AG09319 (cell line): ENCODE measurements at places on chromosomes 16 and 17.

DNA sequence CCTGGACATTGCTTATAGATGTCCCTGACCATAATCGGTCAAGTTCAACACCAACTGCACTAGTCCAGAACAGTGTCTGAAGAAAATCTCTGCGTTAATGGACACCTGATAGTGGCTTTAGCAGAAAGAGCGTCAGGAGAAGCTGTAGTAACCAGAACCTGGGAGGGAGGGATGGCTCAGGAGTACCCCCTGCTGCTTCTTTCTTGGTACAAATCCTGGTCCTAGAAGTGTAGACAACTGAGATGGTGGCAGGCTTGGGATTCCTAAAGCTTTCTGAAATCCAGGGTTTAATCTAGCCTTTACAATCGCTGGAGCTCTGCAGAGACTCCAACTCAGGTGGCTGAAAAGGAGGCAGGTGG is 5.4 kb downstream of the MAP3K14 start:
- DNase-seq: no peak

- DNase-seq: no peak
Observed at GRCh38 chr17:82696916-82697807, 1.3 kb downstream of the RAB40B start.

- no peak for DNase-seq
Observed at GRCh38 chr17:66722341-66722740, 112.6 kb upstream of the CACNG5 start.

DNA sequence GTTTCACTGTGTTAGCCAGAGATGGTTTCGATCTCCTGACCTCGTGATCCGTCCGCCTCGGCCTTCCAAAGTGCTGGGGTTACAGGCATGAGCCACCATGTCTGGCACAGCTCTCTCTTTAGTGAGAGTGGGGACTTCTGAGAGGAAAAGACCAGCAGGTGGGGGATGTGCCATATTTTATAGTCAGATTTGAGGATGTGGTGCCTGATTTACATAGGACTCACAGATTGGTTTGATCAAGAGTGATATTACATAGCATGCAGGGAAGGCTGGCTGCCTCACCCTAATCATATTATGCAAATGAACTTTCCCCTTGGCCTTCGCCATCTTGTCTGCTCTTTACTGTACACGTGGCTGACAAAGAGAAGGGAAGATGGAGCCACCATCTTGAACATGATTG is 28.1 kb upstream of the MAPK3 start:
- no peak for DNase-seq

DNA sequence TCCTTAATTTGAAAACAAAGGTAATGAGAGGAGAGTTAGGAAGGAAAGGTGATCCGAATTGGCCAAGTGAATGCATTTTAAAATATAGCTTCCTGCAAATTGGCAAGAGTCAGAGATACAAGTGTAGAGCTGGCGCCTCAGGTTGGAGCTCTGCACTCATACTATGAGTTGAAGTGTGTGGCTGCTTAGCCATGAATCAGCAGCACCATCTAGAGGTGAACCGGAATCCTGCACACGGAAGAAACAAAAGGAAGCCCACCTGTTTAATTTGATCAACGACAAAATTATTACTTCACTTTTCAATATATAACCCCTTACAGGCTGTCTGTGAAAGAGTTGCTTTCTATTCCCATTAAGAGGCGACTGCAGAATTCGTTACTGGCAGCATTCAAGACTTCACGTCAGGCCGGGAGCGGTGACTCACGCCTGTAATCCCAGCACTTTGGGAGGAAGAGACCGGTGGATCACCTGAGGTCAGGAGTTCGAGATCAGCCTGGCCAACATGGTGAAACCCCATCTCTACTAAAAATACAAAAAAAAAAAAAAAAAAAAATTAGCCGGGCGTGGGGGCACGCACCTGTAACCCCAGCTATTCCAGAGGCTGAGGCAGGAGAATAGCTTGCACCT is 1253.7 kb upstream of the CDH8 start:
- no peak for DNase-seq

DNA sequence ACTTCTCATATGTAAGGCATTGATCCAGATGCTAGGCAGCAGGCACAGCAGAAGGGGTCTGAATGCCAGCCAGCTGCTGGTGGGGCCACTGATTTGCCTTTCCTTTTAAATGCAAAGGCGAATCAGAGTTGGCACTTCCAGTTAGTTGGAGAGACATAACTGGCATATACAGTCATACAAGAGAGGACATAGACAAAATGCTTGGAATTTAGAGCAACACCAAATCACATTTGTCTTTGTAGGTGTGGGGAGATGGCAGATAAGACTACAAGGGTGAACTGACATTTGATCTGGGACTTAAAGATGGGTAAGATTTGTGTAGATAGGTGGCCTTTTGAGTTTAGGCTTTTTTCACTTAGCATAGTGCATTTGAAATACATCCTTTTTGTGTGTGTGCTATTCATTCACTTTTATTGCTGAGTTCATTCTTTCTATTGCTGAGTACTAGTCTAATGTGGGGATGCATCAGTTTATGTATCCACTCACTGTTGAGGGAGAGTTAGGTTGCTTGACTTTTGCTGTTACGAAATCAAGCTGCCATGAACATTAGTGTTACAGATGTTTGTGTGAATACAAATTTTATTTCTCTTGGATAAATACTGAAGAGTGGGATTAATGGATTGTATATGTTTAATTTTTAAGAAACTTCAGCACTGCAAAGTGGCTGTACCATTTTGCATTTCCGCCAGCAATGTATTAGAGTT is 74.1 kb downstream of the SPECC1 start:
- DNase-seq: no peak

GRCh38 chr16:79970551-79971236 is 370.2 kb upstream of the MAF start:
- DNase-seq: no peak

GRCh38 chr16:25051406-25052150 is 36.4 kb upstream of the ARHGAP17 start:
- no peak for DNase-seq

- DNase-seq: no peak
Observed at GRCh38 chr17:73126716-73127473, 34.4 kb upstream of the SLC39A11 start.

DNA sequence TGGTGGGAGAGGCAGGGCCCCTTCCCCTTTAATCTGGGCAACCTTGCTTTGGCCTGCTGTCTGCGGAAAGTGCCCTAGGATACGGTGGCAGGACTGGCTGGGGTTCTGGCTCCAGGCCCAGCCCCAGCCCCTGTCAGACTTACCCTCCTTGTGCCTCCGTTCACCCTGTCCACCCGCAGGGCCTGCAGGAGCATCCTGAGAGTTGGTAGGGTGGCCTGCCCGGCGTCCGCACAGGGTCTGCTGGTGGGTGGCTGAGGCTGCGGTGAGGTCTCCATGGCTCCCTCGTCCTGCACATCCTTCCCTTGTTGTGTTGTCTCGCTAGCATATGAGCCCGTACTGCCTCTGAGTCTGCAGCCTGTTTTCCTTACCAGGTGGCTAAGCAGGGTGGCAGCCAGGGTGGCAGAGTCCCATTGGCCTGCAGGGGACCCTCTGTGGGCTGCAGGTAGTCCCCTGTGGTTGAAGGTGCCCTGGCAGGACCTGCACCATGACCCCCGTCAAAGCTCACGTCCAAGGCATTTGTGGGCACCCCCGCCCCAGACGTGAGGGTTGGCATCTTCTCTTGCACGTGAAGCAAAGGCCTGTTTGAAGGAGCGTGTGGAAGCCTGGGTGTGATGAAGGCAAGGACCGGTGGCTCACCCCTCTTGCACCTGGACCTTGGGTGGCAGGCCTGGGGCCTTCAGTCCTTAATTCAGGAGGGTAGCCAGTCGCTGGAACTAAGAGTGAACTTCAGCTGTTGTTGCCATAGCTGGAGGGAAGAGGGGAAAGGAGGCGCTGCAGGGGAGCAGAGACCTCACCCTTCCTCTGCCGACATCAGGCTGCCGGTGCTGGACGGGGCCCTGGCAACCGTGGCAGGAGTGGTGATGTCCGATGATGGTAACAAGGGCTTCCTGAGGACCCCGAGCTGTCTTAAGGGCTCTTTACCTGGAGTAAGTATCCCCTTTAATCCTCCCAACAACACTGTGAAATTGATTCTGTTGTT is 293.7 kb downstream of the SEC14L1 start:
- no peak for DNase-seq

GRCh38 chr17:37219876-37220606 is 155.7 kb upstream of the C17orf78 start:
- no peak for DNase-seq

- peak; percentile 29 for DNase-seq
Observed at GRCh38 chr17:43945074-43945829, 3.0 kb upstream of the PPY start.

DNA sequence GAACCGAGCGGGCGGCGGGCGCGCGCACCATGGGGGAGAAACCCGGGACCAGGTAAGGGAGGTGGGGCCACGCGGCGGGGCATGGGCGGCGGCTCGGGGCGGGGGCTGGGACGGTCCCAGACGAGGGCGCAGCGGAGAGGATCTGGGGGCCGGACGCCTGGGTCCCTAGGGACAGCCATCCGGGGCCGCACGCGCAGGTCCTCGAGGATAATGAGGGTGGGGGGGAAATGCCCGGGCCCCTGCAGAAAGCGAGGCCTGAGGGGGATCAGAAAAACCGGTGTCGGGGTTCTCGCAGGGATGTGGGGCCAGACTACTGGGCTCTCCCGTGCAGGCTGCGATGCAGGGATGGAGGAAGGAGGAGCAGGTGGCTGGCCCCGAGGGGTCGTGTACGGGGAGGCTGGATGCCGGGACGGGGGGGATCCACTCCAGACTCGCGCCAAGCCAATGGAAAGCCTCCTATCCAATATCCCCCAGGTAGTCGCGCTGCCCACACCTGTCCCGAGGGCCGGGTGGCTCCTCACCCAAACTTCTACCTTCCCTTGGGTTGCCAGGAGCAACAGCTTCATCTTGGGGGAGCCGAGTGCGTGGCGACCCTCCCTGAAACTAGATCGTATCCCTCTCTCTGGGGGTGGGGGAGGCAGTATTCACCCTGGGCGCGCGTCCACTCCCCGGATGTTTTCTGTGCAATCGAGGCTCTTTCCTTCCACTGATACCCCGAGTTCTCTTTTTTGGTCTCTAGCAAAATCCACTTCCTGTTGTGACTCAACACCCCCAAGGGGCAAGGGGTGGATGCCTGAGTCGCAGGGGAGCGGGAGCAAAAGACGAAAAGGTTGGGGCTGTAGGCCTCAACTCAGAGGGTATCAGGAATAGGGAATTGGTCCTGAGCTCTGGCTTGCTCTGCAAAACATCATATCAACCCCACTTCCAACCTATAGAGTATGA is 532 bp downstream of the ARRB2 start:
- no peak for DNase-seq

DNA sequence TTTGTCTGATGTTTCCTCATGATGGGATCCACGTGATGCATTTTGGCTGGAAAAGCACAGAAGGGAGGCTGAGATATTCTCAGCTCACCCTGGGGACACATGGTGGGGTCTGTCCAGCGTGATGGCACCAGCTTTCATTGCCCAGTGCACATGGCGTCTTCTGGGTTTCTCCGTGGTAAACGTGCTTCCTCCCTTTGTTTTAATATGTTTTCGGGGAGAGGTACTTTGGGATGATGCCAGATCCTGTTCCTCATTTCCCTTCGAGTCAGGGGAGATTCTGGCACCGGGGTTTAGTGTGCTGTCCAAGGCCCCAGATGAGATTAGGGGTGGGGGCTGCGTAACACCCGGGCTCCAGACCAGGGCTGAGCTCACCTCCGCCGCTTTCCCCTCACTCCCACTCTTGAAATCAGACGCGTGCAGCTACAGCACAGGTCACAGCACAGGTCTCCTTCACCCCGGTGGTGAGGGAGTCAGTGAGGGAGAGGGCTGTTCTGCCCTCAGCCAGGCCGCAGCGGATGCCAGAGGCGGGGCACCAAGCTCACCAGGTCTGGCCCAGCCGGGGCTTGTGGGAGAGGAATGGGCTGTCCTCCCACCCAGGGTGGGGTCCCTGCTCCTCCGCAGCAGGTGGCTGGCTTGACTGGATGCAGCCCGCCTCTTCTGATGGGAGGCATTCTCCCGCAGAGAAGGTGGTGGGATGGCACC is 33.9 kb downstream of the COX4I1 start:
- no peak for DNase-seq

DNA sequence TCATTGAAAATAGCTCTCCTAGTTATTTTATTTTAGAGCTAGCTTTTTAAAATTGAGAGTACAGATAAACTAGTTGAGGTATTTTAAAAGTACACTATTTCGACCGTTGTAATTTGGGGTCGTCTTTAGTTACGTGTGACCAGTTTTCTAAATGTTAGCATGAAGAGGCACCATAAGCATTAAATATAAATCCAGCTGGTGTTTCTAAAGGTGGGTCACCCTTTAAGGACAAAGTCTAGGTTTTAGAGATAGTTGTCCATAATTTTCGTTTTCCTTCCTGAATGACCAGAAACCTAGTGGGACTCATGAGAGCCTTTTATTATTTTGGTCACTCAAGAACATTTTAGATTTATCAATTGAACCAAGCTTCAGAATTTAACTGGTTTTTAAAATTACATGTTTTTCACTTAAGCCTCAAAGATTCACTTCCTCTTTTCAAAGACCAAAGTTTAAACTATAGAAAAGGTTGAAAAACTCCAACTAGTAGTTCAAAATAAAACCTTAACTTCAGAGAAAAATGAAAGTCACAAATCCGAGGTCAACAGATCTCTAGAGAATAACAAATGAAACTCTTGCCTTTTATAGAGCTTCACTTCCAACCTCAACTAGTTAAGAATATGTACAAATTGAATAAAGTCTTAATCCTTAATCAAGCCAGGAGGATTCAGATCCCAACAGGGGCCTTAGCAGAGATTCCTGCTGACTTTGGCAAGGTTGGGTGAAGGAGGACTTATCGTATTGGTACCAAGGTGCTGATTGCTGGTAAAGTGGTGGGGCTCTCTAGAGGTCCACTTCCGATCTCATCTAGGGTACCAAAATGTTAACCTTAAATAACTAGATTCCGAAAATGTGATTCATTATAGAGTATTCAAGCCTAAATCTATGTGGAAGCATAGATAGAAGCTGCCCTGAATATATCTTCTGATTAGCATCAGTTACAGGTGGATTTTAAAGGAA is 32.5 kb downstream of the PHKB start:
- DNase-seq: no peak

- no peak for DNase-seq
Observed at GRCh38 chr17:44934745-44935105, 12.8 kb downstream of the KIF18B start.

- DNase-seq: no peak
Observed at GRCh38 chr16:67237396-67238277, 9.6 kb downstream of the FHOD1 start.

- DNase-seq: no peak
Observed at GRCh38 chr17:77875051-77875780, 83.3 kb upstream of the TNRC6C start.

DNA sequence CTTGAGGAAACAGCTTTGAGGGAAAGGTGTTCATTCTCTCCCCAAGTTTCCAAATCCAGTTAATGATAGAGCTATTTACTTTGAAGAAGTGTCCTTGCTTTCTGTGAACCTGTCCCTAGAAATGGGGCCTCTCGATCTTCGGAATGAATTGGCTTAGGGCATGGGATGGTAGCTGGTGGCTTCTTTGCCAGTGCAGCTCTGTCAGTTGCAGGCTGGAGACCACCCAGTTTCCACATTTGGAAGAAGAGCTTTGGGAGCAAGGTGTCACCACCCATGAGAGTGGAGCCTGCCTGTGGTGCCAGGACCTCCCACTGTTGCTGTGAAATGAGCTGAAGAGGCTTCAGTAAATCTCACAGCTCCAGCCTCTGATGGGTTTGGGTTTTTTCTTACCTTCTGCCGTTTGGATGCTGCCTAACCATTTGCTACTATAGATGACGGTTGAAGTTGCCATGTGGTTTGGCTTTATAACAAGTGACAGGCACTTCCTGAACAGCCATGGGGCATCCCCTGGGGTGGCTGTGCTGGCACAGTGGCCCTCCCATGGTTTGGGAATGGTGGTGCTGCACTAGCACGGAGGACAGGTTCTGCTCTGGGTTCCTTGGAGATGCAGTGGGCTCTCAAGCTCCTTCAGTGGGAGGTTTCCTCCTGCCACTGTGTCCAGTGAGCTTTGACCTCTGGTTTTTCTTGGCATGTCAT is 19.5 kb upstream of the SLC5A10 start:
- DNase-seq: no peak
